Endothelial cell (in vitro differentiated cells): ENCODE measurements at places on chromosomes 11 and 22.

DNA sequence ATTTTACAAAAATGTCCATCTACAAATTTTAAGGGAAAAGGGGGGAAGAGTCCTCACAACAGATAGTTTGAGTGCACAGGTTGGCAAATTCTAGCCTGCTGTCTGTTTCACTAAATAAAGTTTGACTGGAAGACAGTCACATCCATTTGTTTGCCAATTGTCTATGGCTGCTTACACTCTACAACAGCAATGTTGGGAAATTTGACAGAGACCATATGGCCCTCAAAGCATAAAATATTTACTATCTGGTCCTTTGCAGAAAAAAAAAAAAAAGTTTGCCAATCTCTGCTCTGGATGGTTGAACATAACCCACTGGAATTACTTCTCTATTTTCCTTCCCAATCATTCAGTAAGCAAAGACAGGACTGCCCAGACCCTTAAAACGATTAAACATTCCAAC, 88.2 kb downstream of the FCHSD2 start:
- H3K4me1 ChIP-seq: peaks cover 18% of the 10 kb centered on the region
- peaks cover 2% of the 10 kb centered on the region for H3K27me3 ChIP-seq
- no peak overlapping the region for H3K4me3 ChIP-seq
- no peak for DNase-seq
- H3K36me3 ChIP-seq: no peaks in the 10 kb centered on the region

DNA sequence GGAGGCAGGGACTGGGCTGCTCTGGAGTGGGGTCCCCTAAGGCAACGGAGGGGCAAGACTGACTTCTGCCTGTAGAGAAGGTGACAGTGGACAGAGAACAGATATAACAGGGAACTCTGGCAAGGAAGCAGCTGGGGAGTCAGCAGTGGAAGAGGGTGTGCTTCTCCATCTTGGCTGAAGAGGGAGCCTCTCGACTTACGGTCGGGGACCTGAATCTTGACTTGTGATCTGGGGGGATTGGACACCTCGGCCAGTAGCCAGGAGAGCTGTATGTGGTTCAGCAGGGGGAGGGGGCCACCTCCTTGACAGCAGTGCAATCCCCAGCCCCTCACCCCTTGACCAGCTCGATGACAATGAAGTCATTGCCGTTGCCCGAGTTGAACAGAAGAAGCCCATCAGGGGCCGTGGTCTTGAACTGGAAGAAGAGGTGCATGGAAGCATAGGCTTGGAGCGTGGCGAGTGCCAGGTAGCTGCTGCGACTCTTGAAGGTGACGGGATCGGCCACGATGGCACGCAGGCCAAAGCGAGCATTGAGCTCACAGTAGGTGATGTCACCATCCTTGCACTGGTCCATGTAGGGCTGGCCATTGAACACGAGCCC, 60.0 kb downstream of the SLC22A12 start:
- no peak overlapping the region for H3K27ac ChIP-seq
- H3K4me1 ChIP-seq: peaks cover 3% of the 10 kb centered on the region
- H3K36me3 ChIP-seq: no peaks in the 10 kb centered on the region
- peaks cover 12% of the 10 kb centered on the region for H3K27me3 ChIP-seq
- peak; percentile 49 for DNase-seq

DNA sequence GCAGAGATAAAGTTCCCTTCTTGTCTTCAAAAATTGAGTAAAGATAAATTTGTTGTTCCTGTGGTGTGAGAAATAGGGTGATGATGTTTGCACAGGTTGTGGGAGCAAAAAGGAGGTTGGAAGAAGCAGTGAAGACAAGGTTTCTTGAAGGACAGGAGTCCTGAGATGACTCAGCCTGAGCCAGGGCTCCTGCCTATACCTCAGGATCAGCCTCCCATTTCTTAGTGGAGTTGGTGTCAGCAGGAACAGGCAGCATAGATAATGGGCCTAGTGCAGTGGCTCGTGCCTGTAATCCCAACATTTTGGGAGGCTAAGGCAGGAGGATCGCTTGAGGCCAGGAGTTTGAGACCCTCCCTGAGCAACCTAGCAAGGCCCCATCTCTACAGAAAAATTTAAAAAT, 28.7 kb downstream of the EIF4G2 start:
- H3K4me3 ChIP-seq: no peak overlapping the region
- no peak for DNase-seq
- H3K4me1 ChIP-seq: peaks cover 25% of the 10 kb centered on the region

DNA sequence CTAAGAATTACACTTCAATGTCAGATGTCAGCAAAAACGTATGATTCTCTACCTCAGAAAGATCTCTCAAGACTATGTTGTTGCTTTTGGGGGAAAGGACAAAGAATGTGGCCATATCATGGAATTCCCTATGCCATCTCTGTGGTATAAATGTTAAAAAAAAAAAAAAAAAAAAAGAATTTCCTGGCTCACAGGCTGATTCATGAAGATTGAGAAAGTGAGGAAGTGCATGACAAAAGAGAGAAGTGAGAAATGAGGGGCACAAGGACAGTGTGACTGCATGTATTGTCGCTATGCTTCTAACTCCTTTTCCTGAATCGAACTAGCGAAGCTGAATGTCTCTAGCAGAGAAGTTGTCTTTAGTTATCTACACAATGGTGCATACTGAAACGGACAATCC, 80.6 kb upstream of the CARD18 start:
- no peaks in the 10 kb centered on the region for H3K36me3 ChIP-seq
- H3K4me3 ChIP-seq: no peak overlapping the region
- no peak overlapping the region for H3K27ac ChIP-seq
- peaks cover 11% of the 10 kb centered on the region for H3K4me1 ChIP-seq
- peaks cover 3% of the 10 kb centered on the region for H3K27me3 ChIP-seq

DNA sequence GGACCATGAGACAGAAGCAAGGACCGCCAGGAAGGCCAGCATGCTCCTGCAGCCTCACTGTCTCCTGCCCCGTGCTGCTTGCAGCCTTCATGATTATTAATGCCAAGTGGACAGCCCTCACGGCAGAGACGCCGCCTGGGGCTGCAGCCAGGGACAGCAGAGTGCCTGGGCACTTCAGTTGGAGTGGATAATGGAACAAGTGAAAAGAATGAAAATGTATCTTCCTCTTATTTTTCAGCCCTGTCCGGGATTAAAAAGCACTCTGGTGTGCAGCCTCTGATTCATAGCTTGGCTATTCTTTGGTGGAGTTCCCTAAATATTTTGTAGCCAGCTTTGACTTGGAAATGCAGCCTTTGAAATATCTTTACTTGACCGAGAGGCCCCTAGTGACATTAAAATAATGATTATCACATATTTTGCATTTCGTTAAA, 1404.2 kb downstream of the BRD1 start:
- no peak overlapping the region for H3K4me3 ChIP-seq
- no peaks in the 10 kb centered on the region for H3K4me1 ChIP-seq
- DNase-seq: no peak
- no peaks in the 10 kb centered on the region for H3K36me3 ChIP-seq
- peaks cover 6% of the 10 kb centered on the region for H3K27me3 ChIP-seq

GRCh38 chr11:110434952-110435779, 5.4 kb downstream of the FDX1 start:
- H3K27ac ChIP-seq: no peak overlapping the region
- H3K36me3 ChIP-seq: peaks cover 16% of the 10 kb centered on the region
- H3K4me1 ChIP-seq: peaks cover 16% of the 10 kb centered on the region
- no peak for DNase-seq
- no peak overlapping the region for H3K4me3 ChIP-seq
- peaks cover 9% of the 10 kb centered on the region for H3K27me3 ChIP-seq

- H3K27ac ChIP-seq: no peak overlapping the region
- peaks cover 2% of the 10 kb centered on the region for H3K27me3 ChIP-seq
- H3K4me3 ChIP-seq: no peak overlapping the region
- H3K4me1 ChIP-seq: peaks cover 32% of the 10 kb centered on the region
- DNase-seq: no peak
Measured at GRCh38 chr11:82992223-82992622, 79.5 kb downstream of the RAB30 start.

- DNase-seq: no peak
- peaks cover 14% of the 10 kb centered on the region for H3K27me3 ChIP-seq
- H3K4me3 ChIP-seq: peak within 1 kb of the TSS; percentile 65
- H3K27ac ChIP-seq: no peak within 1 kb of the TSS
- H3K4me1 ChIP-seq: peaks cover 3% of the 10 kb centered on the region
Measured at GRCh38 chr22:44752285-44753188, at the start of gene ARHGAP8. ARHGAP8 (plus strand) TSS chr22:44752575; CDS start chr22:44786528, 33,953 bp downstream.

GRCh38 chr11:117419482-117420142, 92.0 kb downstream of the CEP164 start:
- H3K4me1 ChIP-seq: no peaks in the 10 kb centered on the region
- DNase-seq: no peak
- H3K27me3 ChIP-seq: peaks cover 4% of the 10 kb centered on the region
- H3K36me3 ChIP-seq: no peaks in the 10 kb centered on the region
- H3K27ac ChIP-seq: no peak overlapping the region
